ENCODE measurements at places on chromosomes 16 and 17.

GRCh38 chr16:30185683-30186421 is 2.5 kb downstream of the CORO1A start:
- peak; percentile 90 for DNase-seq

DNA sequence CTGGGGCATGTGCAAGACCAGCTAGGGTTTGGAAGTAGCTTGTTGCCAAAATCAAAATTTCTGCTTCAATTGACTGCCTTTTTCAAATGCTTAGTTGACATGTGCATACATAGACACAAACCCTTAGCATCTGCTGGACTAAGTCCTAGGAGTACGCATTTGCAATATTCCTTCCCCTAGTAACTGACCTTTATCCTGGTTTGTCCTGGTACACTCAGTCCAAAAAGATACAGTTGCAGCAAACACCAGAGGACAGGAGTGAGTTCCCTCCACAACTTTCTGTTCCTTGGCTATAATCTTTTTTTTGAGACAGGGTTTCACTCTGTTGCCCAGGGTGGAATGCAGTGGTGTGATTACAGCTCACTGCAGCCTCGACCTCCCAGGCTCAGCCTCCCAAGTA is 290.2 kb upstream of the ERCC4 start:
- no peak for DNase-seq

DNA sequence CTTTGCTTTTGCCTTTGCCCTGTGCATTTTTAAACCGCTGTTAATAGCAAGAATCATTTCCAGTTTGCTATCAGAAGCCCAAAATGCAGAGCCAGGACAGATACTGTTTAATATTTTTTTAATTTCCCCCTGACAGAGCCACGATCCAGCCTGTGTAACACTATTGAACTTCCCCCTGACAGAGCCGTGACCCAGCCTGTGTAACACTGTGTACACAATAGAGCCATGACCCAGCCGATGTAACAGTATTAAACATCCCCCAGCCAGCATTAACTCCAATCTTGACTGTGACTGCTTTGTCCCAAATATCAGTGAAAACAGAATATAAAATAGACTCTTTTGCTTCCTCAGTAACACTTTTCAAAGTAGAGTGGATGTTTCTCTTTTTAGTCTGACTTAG is 607.9 kb upstream of the CDH5 start:
- no peak for DNase-seq

GRCh38 chr17:55576237-55576995 is 65.2 kb upstream of the SMIM36 start:
- no peak for DNase-seq

GRCh38 chr16:50702725-50703124 is 9.3 kb downstream of the NOD2 start:
- DNase-seq, result no peak

- DNase-seq, result no peak
These were observed 14.0 kb downstream of the PLLP start for GRCh38 chr16:57270221-57271062.

DNA sequence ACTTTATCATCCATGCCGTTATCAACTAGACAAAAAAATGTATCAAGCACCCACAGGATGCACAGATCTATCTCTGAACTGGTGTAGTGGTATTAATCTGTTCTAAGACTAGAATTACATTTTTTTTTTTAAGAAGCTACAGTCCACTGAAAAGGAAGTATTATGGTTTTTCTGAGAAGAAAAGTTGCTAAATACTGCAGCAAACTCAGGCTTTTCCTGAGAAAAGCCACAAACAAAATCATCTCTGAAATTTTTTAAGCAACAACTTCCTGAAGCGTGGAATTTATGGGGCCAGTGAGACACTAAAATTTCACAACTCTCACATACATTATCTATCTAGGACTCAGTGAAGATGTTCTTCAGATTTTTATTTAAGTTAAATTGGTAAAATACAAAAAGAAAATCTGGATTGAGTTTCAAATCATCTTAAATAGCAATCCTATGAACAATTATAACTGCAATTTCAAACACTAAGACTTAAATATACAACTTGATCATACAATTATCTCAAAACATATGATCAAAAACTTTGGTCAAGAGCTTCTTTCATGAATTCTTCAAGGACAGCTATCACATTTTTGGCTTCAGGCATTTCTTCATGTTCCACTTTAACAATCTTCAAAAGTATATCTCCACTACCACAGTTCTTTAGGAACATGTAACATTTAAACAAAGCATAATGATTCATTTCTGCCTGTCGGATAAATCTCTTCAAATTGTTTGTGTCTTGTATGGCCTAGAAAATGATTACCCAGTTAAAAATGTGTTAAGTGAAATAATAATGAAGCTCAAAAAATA is 10.5 kb downstream of the C17orf75 start:
- DNase-seq, result no peak

GRCh38 chr16:50457423-50457822 is 88.6 kb upstream of the BRD7 start:
- DNase-seq, result no peak

DNA sequence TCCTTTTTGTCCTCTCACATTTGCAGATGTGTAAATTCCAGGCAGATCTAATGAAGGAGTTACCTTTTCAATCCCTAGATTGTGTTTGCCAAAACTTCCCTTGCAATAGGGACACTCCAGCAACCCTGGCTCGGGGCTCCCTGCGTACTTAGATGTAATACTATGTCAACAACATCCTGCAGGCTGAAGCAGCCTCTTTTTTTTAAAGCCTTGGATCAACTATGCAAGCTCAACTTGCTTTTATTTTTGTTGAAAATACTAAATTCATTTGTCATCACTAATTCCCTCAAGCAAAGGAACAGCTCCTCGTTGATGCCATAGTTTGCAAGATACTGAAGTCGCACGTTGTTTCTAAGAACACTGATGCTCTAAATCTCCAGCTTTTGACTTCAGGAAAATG is 59.1 kb downstream of the GRIN2A start:
- DNase-seq, result no peak

- no peak for DNase-seq
These were observed 1.9 kb upstream of the UBE2G1 start for GRCh38 chr17:4368341-4368740.

DNA sequence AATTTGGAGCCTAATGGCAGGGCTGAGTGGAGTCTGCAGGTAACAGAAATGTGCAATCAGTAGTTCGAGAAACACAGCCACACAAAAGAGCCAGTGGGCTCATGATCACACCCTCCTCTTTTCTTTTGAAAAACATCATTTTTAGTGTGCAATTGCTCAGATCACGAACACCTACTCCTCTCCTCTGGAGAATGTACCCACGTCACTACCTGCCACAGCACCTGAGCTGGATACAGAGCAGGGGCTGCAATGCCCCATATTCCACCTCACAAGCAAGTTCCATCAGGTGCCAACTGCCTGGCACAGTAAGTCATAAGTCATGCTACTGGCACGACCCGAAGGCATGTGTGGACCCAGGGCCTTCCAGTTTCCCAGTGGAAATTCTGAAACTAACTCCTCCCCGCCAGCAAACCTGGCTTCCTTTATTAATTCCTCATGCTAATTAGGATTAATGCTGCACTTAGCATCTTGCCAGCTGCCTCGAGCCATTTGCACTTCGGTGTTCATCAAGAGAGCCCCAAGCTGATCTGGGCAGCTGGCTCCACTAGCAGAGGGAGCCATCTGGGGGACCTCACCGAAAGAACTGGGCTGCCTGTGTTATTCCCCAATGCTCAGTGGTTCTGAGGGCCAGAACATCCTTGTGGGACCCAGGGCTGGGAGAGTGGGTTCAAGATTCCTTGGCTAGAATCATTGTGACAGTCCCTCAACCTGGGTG is 2.4 kb downstream of the CACNG4 start:
- DNase-seq, result no peak

GRCh38 chr16:23423496-23424049 is 29.4 kb downstream of the COG7 start:
- peak; percentile 59 for DNase-seq

- no peak for DNase-seq
These were observed 61.6 kb downstream of the GNA13 start for GRCh38 chr17:64994781-64995538.

DNA sequence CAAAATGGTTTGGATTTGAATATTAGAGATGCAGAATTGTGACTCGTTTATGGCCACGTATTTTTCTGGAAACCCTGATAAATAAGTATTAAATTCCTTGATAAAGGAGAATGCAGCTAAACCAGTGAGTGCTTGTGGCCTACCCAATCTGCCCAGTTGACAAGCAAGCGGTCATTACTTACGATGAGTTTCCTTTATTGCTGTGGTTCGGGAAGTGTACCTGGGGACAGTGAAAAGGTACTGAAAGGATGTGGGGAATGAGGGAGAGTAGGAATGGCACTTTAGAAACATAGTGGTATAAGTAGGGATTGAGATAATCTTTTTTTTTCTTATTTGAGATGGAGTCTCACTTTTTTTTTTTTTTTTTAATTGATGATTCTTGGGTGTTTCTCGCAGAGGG is 33.8 kb downstream of the RBBP6 start:
- DNase-seq, result no peak

- no peak for DNase-seq
These were observed 13.7 kb upstream of the NAGLU start for GRCh38 chr17:42522263-42522790.

- no peak for DNase-seq
These were observed 139.5 kb downstream of the MSI2 start for GRCh38 chr17:57395721-57396321.

GRCh38 chr17:27376637-27377547 is 79.4 kb upstream of the KSR1 start:
- no peak for DNase-seq

DNA sequence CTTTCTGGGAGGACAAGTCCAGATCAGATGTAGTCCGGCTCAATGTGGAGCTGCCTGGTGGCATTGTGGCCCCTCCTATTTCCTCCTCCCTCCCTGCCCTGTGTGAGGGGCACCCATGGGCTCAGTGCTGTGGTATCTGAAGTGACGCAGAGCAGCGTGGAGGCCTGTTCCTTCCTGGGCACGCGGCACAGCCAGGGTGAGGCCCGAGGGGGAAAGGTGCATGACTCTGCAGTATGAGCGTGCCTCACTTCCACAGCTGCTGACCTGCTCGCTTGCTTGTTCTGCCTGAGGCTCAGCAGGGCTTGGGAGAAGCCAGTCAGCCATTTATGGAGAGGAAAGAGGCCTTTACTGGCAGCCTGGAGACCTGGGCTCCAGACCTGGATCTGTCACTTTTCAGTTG is 11.7 kb downstream of the TMEM238L start:
- peak; percentile 81 for DNase-seq

DNA sequence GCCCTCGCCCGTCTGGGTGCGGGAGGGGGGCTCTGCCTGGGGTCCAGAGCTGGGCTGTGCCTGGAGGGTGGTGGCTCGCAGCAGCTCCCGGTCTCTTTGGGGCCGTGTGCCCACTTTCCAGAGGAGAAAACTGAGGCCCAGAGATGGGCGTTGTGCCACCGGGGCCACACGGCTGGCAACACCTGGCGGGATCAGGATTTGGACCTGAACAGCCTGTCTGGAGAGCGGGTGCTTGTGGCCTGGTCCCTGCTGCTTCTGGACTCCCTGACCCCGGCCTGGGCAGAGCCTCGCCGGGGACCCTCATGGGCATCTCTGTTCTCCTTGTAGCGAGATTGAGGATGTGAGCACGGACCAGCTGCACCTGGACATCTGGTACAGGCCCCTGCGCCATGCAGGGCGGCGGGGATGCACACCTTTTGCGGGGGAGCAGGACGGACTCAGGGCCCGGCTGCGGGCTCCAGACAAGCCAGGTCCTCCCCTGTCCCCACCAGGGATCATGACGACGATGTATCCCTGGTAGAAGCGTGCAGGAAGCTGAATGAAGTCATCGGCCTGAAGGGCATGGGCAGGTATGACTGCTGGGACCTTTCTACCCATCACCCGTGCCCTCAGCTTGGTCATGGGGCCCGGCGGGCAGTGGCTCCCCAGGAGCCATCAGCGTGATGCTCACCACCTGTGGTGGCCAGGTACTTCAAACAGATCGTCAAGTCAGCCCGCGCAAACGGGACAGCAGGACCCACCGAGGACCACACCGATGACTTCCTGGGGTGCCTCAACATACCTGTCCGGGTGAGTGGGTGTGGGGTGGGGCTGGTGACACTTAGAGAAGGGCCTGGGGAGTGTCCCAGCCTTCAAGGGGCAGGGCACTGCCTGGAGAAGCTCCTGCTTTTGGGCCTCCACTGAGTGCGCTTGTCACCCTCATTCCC is 8.3 kb downstream of the BAIAP3 start:
- DNase-seq, result no peak

- DNase-seq, result no peak
These were observed 913 bp upstream of the PRR14 start for GRCh38 chr16:30649725-30650368.

DNA sequence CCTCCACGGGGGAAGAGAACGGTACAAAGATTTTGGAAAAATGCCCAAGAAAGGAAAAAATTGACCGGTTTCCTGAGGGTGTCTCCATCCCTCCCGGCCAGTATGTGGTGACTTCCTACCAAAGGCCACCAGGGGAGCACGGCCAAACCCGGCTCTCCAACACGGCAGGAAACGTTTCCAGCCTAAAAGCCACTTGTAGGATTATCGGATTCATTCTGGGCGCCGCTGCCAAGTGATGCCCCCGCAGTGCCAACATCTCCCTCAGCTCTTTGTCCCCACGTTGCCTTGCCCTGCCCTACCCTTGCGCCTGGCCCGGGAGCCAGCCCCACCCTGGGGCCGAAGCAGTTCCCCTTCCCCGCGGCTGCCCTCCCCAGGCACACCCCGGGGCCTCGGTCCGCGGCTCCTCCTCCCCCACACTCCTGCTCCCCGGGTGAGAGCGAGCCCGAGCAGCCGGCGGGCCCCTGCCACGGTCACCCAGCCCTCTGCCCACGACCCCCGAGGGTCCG is 688 bp downstream of the CRK start:
- peak; percentile 81 for DNase-seq

Data from Peyer's patch (tissue), 4 donors.